ENCODE measurements at places on chromosomes 3 and 15.

- no peak for DNase-seq
Measured at GRCh38 chr3:97815149-97815917, 6.5 kb upstream of the CRYBG3 start.

DNA sequence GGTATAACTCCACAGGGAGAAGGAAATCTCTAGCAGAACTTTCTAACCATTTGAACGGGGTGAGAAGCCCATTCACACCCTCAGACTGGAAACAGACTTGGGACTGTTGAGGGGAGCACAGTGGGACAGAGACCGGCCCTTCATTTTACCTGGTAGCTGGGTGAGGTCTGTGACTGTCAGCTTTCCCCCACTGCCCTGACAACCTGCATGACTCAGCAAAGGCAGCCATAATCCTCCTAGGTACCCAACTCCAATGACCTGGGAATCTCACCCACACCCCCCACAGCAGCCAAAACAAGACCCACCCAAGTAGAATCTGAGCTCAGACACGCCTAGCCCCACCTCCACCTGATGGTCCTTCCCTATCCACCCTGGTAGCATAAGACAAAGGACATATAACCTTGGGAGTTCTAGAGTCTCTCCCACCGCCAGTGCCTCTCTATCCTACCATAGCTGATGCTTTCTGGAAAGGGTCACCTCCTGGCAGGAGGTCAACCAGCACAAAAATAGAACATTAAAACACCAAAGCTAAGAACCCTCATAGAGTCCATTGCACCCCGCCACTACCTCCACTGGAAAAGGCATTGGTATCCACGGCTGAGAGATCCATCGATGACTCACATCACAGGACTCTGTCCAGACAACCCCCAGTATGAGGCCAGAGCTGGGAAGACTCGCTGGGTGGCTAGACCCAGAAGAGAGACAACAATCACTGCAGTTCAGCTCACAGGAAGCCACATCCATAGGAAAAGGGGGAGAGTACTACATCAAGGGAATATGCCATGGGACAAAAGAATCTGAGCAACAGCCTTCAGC is 28.0 kb downstream of the SENP7 start:
- no peak for DNase-seq

DNA sequence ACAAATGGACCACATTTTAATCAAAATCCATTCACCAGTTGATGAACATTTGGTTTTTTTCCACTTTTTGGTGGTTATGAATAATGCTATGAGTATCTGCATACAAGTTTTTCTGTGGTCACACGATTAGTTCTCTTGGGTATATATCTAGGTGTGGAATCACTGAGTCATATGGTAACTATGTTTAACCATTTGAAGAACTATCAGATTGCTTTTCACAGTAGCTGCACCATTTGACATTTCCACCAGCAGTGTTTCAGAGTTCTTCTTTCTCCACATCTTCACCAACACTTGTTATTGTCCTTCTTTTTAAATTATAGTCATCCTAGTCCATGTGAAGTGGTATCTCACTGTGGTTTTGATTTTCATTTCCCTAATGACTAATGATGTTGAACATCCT is 33.3 kb upstream of the ATG7 start:
- no peak for DNase-seq

- no peak for DNase-seq
Measured at GRCh38 chr3:113794526-113794925, 44.1 kb upstream of the GRAMD1C start.

DNA sequence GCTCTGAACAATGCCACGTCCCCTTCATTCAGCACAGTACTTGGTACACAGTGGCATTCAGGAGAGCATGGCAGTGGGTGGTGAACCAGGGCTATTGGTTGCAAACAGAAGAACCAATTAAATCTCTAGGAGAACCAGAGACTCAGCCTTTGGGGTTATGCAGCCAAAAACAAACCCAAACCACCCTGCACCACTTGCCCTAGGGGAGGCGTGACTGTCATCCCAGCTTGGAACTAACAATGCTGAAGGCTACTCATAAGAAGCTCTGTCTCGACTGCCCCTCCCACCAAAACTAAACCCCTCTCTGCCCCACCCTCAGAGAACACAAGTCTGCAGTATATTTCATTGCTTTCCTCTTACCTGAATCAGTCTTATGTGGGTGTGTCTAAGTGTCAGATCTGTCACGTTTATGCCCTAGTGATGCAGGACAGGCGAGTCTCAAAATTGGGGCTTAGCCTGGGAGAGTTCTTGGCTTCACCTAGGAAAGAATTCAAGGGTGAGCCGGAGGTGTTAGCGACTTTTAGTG is 15.2 kb upstream of the KLHL40 start:
- DNase-seq, result no peak

DNA sequence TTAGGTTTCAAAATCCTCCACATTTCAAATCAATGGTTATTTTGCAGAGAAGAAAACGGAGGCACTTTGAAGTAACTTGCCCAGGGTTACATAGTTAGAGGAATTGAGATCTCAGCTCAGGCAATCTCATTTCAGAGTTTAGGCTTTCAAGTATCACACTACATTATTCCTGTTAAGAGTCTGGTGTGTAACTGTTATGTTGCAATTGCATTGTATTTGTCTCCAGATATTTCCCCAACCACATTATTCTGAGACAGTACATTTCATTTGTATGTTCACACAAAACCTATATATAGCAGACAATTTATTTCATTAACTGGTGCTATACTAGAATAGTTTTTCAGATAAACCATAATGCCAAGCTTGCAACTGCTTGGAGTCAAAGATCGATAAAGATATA is 154.2 kb upstream of the TSPAN3 start:
- no peak for DNase-seq

- DNase-seq, result no peak
Measured at GRCh38 chr3:128294999-128295468, 141.8 kb downstream of the EEFSEC start.

DNA sequence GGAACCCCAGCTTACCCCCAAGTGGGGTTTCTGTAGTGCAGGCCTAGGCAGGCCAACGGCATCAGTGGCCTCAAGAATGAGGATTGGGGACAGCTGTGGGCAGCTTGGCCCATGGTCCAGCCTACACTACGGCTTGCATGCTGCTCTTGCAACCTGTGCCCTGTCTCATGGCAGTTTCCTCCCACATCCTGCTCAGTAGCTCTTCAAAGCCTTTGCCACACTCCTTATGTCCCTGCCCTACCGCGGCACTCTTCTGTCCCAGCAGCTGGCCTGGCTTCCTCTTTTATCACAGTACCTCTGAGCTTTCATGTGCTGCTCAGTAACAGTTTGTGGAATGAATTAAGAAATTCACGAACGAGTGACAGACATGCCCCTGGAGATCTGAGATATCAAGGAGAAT is 431.0 kb downstream of the EPHB1 start:
- DNase-seq, result no peak

DNA sequence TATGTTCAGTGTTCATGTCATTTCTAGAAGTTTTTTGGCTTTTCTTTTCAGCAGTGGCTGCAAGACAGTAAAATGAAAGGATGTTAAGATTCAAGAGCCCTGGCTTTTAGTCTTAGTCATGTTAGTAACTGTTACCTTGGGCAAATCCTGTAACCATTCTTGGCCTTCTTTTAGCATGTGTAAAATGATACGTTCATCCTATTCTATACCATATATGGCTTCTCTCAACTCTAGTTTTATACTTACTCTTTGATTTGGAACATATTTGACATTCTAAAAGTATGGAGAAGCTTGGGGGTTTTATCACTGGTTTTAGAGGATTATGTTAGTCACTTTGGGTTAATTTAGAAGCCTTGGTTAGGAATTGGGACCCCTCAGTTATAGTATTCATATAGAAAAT is 20.1 kb downstream of the GTF2E1 start:
- no peak for DNase-seq

DNA sequence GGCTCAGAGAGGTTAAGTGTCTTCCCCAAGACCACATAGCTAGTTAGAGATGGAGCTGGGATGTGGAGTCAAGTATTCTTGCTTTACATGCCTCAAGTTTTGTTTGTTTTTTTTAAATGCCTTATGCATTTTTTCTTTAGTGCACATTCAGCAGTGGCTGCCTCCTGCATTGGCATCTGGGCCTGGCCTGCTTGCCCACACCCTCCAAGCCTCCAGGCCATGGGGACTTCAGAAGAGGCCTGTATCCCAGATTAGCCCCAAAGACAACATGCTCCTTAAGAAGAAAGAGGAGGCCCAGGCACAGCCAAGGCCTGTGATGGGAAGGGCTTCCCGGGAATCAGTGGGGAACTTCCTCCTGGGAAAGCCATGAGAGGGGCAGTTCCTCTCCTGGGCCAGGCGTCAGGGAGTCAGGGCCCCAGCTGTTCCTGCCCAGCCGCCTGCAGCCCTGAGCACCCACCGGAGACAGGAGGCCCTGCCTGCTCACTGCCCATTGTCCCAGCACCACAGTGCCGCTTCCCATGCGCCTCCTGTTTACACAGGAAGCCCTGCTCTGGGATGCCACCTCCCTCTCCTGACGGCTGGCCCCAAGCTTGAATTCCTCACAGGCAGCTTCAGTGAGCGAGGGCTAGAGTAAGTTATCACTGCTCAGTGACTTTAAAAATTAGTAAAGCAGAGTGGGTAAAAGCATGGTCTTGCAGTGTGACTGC is 16.0 kb downstream of the FOXL2NB start:
- no peak for DNase-seq

DNA sequence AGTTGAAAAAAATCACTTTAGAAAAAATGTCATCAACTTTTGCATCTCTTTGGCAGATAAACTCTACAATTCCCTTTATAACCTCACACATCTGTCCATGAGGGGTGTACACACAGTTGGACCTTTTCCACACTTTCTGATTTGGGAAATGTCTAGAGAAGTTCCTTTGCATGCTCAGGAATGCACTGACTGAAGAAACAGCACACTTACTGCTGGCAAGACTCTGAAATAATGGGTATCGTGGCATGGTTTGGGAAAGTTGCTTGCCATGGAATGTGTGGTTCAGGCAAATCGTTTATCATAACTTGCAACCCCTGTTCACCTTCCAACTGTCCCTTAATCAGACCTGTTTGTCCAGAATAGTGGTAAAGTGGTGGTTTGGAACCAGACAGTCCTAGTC is 135.3 kb upstream of the TGFBR2 start:
- DNase-seq, result no peak

- no peak for DNase-seq
Measured at GRCh38 chr3:107402214-107402613, 25.0 kb downstream of the CCDC54 start.

- no peak for DNase-seq
Measured at GRCh38 chr3:71341721-71342120, 241.8 kb downstream of the FOXP1 start.

GRCh38 chr3:144564011-144564410 is 592.4 kb downstream of the DIPK2A start:
- no peak for DNase-seq

DNA sequence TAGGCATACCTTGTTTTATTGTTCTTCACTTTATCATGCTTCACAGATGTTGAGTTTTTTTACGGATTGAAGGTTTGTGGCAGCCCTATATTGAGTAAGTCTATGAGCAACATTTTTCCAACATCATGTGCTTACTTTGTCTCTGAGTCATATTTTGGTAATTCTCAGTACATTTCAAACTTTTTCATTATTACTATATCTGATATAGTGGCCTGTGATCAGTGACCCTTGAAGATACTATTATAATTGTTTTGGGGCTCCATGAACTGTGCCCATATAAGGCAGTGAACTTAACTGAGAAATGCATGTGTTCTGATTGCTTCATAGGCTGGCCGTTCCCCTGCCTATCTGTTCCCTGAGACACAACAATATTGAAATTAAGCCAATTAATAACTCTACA is 42.8 kb upstream of the NSMCE3 start:
- no peak for DNase-seq

- DNase-seq, result no peak
Measured at GRCh38 chr15:51904931-51905330, 66.6 kb downstream of the LEO1 start.

DNA sequence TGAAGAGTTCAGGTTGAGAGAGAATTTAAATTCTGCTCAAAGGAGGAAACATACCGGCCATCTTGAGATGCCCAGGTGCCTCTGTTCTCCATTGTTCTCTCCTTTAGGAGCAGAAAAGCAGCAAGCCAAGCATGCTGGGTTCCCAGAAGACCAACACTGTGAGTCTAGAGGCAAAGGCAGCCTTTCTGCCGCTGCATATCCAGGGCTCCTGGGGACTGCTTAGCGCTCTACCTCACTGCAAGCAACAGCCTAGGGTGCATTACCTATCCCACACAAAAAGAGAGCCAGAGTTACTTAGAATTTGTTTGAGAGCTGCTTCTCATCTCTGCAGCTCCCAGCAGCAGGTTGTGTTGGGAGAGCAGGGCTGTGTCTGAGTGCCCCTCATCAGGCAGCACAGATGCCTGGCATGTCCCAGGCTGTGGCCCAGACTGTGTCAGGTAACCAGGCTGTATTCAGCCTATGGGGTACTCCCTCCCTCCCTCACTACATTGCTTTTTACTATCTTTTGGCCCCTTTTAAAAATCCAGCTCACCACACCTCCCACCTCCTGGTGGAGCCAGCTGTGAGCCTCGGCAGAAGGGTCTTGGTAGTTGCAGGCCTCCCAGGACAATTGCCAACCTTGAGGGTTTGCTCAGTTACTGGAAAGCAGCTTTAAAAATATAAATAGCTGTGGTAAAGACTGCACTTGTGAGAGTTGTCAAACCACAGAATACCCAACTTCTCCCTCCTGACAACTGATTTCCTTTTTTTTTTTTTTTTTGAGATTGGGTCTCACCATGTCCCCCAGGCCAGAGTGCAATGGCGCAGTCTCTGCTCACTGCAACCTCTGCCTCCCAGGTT is 30.2 kb downstream of the BCL2L10 start:
- DNase-seq, result no peak

- no peak for DNase-seq
Measured at GRCh38 chr15:100147828-100148227, 193.9 kb downstream of the ADAMTS17 start.

DNA sequence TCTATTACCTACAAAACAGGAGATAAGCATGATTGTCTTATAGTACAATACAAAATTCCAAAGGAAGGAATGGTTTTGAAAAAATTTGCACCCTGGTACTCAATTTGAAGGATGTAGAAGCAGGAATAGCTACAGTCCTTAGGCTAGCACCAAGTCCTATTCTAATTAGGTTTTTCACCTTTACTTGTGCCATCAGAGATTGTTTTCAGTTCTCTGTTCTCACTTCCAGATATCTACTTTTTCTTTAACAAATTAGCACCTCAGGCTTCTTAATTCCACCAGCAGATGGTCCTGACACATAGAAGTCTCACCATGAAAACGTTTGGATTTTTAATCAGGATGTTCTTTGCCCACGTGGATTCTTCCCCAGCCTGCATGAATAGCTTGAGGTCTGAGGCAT is 43.8 kb downstream of the IL5RA start:
- no peak for DNase-seq

DNA sequence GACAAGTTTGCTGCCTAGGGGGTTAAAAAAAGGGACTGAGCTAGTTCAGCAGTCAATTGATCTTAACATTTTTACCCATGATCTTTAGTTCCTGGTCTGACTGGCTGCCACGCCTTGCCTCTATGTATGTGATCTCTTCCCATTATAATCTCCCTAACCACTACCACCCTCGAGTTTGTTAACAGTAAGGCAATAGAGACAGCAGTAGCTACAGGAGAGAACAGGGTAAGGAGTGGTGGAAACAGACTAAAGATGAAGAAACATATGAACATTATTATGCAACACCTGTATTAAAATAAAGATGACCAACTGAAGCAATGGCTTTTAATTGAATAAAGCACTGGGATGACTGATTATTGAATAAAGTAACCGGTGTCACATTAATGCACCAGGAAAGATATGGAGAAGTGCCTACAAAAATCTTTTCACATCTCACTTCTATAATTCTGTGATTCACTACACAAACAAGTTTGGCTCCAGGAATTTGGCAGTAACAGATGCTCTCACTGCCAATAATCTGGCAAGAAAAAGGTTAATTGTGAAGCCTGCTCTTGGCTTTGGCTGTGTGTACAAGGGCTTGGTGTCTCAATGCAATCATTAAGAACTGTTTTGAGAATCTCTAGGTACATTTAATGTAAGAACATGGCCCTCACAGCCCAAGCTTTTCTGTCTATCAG is 95.7 kb downstream of the HHLA2 start:
- DNase-seq, result peak; percentile 59
